ENCODE measurements at places on chromosomes 11 and 22.

GRCh38 chr11:97354026-97354425 is 964.2 kb downstream of the JRKL start:
- DNase-seq = no peak

DNA sequence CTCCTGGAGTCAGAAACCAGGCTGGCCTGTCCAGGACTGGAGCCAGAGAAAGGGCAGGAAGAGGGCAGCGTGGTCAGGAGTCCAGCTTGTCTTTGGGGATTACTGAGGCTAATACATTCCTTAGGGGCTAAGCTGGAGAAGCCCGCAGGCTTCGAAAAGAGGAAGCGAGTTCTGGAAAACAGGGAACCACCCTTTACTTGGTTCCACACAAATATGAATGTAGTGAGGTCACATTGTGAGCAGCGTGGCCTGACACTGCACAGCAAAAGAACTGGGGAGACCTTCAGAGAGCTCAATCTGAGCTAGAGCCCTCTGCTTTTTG is 132.3 kb downstream of the CEP164 start:
- no peak for DNase-seq

GRCh38 chr22:47022075-47022473 is 259.6 kb downstream of the TBC1D22A start:
- DNase-seq = no peak

GRCh38 chr11:1139441-1140083 is 18.2 kb upstream of the MUC5AC start:
- no peak for DNase-seq

- DNase-seq = no peak
Observed at GRCh38 chr11:27612932-27613880, 87.0 kb downstream of the BDNF start.

GRCh38 chr11:122897606-122898210 is 15.1 kb downstream of the JHY start:
- no peak for DNase-seq

DNA sequence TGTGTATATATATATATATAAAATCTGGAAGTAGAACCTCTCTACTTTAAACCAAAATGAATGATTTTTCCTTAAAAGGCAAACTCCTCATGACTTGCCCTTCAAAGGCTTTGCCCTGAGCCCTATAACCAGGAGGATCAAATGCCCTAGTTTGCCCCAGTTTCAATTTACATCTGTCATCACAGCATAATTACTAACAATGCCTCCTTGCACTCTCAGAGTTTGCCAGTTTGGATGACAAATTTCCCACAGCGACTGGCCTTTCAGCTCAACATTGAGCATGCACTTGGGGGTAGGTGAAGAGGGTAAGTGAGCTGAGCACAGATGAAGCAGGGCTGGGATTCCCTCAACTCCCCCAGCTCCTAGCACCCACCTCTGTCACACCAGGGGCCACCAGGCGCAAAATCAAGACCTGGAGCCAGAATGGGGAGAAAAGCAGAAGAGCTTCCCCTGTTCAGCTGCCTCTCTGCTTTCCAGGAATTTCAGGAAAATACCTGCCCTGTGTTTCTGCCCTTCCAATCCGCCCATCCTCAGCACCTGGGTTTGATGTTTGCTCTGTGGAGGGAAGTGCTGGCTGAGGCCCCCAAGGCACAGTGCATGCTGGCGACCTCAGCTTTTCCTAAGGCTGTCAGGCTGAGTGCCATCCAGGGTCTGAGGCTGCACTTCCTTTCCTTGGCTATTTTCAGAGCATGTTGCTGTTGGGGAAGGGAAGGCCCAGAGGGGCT is 67.5 kb downstream of the ADAMTS15 start:
- DNase-seq = no peak

DNA sequence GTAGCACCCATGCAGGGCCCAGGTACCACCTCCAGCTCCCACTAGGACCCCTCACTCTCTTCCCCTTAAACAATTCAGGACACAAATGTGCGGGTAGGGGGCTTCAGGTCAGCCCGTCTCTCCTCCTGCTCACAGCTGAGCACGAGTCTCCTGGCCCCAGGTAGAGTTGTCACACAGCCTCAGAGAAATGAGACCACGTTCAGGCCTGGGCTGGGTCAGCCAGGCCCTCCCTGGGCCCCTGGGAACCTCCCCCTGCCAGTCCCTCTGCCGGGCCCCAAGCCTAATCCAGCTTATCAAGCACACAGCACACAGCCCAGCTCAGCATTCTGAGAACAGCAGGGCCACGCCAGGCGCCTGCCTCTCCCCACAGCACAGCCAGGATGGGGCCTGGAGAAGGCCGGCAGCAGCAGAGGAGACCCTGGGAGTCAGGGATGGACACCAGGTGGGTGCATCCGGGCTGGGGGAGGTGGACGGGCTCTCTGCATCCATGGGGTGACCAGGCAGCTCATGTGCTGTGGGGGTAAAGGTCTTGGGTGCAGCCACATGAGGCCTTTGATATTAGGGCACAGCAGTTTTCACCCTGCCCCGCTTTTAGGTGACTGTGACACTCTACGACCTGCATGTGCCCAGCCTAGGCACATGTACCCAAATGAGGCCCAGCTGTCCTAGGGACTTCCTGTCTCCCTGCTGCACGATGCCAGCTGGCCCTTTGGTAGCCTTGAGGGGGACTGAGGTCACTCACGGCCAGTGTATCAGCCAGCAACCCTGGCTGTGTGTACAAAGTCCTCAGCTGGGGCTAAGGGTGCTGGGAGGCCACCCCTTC is 87.0 kb downstream of the MORC2 start:
- DNase-seq = no peak

Measured in T-helper 22 cell (primary cell).